ENCODE measurements at places on chromosomes 2 and 18.

GRCh38 chr2:219957820-219958219, 330.4 kb downstream of the SLC4A3 start:
- no peak for DNase-seq

- DNase-seq: no peak
These were observed 52.4 kb upstream of the PTMA start for GRCh38 chr2:231655894-231656293.

DNA sequence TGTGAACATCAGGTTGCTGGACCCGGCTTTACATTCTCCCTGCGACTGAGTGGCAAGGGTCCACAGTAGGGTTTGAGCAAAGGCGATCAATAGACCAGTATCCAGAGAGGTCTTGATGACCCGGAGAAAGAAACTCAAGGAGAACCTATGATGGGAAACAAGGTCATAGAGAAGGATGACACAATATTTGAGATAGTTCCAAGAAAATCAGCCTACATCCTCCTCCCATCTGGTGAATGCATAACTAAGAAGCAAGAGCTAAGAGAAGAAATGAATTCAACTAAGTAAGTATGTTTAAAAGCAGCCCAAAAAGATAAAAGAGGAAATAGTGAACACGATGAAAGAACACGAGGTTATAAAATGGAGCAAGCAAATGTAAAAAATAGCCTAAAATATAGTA, 166.3 kb downstream of the CD8B2 start:
- no peak for DNase-seq

GRCh38 chr2:8146132-8147005, 535.5 kb upstream of the ID2 start:
- no peak for DNase-seq

- DNase-seq: no peak
These were observed 39.1 kb upstream of the FAM136A start for GRCh38 chr2:70340761-70341476.

GRCh38 chr18:77131652-77132368, 773 bp downstream of the MBP start:
- no peak for DNase-seq

- DNase-seq: no peak
These were observed 62.5 kb downstream of the CENPO start for GRCh38 chr2:24855726-24856125.

- no peak for DNase-seq
These were observed 218.0 kb upstream of the COPS8 start for GRCh38 chr2:236867441-236868260.

DNA sequence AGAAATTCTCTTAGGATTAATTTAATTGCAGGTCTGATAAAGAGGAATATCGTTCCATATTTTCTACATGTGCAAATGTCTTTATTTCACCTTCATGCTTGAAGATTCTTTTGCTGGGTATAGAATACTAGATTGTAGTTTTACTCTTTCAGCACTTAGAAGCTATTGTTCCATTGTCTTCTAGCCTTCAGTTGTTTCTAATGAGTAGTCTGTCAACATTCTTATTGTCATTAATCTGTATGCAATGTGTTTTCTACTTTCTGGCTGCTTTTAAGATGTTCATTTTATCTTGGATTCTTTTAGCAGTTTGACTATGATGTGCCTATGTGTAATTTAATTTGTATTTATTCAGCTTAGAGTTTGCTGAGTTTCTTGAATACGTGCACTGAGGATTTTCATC, 64.3 kb upstream of the ZNF385B start:
- no peak for DNase-seq

- DNase-seq: no peak
These were observed 19.9 kb downstream of the SOCS6 start for GRCh38 chr18:70308555-70309294.

DNA sequence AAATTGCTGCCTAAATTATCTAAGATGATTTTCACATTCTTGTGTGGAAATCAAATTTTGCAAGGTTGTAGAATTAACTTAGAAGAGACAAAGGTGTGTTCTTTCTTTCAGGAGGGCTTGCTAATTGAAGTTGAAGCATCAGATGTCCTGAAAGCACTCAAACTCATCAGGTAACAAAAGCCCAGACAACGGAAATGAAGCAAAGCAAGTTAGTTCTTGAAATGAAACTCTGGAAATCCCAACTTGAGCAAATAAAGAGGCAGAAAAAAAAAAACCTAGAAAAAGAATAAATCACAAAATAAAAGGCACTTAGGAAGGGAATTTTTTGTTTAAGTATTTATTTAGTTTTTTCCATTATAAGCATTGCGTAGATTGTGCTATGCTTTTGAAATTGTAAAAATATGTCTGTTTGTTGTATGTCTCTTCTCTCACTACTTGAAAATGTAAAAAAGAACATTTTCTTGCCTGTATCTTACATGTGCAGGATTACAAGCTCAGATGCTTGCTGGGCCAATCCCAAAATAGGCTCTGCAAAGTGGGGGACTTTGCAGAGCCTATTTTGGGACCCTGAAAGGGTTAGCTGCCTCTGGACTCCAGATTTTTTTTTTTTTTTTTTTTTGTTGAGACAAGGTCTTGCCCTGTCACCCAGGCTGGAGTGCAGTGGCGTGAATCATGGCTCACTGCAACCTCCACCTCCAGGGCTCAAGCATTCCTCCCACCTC, 46.7 kb downstream of the FAM161A start:
- DNase-seq: no peak

GRCh38 chr2:192298664-192299063, 103.9 kb upstream of the TMEFF2 start:
- no peak for DNase-seq

DNA sequence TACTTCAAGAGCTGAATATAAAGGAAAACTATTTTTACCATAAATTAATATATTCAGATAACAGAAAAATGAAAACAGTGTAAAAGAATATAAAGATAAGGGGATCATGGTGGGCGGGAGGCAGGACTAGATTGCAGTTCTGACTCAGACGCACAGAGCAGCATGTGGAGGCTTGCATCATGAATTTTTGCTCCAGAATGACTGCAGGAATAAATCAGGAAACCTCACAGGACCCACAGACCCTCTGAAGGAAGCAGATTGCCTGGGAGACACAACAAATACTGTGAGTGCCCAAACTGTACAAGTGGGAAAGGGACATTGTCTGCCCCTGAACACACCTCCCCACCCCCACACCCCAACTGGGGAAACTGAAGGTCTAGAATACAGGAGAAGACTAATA, 19.2 kb upstream of the SIGLEC15 start:
- no peak for DNase-seq

GRCh38 chr18:21680161-21680560, 24.4 kb downstream of the ABHD3 start:
- no peak for DNase-seq

- no peak for DNase-seq
These were observed 530.3 kb upstream of the FSIP2 start for GRCh38 chr2:185208261-185208660.

DNA sequence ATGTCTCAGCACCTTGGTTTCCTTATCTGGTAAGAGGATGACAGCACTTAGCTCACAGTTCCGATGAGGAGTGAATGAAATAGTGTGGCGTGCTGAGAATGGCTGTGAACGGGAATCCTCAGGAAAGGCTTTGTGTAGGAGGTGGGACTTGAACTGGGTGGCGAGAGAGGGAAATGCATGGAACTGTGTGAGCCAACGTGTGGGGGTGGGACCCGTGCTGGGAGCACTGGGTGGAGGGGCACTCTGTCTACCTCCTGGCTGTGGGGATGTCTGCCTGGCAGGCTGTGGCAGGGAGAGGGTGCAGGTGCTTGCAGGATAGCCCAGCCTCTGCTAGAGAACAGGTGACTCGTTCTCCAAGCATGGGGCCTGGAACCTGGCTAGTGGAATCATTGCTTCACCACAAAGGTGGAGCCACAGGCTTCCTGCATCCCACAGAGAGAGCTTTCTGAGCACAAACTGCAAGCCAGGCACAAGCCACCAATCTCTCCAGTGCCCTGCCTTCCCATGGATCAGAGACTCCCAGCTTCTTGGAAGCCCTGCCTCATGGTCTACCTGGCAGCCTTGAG, 145.2 kb downstream of the CELF4 start:
- no peak for DNase-seq

DNA sequence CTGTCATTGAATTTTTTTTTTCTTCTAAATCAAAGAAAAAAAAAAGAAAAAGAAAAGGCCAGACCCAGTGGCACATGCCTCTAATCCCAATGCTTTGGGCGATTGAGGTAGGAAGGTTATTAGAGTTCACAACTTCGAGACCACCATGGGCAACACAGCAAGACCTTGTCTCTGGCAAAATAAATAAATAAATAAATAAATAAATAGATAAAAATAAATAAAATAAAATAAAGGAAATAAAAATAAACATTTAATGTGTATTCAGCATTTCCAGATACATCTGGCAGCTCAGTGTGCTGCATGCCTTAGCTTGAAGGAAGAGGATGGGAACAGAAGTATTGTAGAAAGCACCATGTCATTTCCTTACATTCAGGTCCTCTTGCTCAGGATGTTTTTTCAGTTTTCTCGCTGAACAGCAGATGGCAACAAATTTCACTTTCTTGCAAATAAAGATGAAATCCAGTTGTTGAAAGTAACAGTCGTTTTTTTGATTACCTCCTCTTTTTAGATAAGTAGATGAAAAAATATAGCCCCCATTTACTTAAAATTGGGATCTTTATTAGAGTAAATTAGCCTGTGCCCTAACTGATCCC, 25.7 kb upstream of the FAM178B start:
- no peak for DNase-seq

DNA sequence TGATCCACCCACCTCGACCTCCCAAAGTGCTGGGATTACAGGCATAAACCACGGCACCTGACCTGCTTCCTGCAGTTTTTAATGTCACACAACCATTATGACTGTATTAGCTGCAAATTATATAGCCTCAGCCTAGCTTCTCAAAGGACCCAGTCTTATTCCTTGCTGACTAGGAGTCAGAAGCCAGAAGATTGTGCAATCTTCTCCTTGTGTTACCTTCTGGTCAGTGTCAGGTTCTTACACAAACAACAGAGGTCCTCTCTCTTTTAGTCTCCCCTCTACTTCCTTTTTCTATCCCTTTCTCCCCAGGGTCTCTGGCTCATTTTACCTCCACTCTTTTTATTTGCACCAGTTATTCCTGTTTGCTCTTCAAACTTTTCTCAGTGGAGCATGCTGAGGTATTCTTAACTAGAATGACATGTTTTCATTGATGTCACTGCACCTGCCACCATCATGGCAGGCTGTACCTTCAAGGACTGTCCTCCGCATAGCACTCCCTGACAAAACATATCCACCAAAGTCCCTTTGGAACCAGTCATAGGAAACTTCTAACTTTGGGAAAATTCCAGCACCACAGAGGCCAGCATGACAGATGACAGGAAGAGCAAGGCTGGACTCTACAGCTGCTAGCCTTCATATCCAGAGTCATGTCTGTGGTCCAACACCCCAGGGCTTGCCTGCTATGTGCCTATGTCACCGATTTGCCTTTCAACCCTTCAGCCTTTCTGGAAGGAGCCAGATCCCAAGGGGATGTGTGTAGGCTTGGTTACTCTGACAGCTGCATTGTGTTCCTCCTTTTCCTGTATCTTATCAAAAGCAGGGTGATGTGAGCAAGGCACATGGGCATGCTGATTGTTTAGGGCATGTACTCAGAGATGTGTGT, 45.2 kb upstream of the EPC2 start:
- no peak for DNase-seq

- DNase-seq: no peak
These were observed 135.4 kb upstream of the HDAC4 start for GRCh38 chr2:239536186-239536585.

DNA sequence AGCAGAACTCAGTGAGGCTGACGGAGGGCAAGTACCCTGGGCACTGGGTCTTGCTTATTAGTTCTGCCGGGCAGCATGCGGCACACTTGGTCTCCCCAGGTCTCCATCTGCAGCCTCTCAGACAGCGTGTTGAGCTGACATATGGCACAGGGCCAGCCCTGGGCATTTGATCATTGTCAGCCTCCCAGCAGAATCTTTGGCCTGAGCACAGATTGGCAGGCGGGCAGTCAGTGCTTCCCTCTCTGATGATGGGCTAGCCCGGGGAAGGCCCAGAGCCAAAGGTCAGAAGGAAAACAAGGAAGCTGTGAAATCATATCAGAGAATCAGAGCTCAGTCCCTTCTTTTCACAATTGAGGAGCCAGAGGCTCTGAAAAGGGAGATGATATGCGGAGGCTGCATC, 150.1 kb upstream of the LRRTM1 start:
- DNase-seq: no peak

- no peak for DNase-seq
These were observed 27.3 kb downstream of the DGKD start for GRCh38 chr2:233381638-233381995.

GRCh38 chr2:77294474-77294873, 227.7 kb downstream of the LRRTM4 start:
- DNase-seq: no peak

GRCh38 chr2:42366411-42366810, 5.4 kb upstream of the COX7A2L start:
- no peak for DNase-seq

GRCh38 chr2:201070948-201071478, 458 bp downstream of the HYCC2 start:
- DNase-seq: no peak

DNA sequence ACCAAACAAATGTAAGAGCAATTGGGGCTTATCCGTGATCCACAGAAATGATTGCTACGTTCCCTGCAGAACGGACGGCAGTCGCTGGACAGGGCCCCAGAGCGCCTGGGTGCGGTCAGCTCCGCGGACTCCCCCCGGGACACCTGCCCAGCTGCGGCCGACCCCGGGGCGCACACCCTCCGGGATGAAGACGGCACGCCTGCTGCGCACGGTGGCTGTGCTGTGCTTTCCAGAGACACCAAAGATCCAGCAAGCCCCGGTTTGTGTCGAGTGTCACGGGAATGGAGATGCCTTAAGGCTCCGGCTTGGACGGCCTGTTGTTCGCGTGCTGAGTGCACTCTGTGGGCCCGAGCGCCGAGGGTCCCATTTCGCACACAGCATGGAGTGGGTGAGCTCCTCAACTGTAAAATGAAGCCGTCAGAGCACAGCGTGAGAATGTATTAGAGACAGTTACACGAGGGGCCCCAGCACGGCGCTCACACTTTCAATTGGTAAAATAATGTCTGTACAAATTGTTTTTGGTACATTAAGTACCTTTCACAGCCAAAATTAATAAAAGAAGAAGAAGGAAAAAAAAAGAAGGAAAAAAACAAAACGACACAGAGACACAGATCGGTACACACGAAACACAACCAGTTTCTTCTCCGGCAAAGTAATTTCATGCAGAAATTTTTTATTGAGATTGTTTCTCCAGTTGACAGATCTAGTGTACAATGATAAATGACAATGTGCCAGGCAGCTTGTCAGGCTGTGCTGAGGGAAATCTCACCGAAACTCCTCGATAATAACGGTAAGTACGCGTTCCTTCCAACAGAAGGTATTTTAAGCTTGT, 615.8 kb upstream of the SALL3 start:
- no peak for DNase-seq
